NCI-H1694 (cell line): ENCODE measurements at places on chromosomes 3 and 15.

- no peak for DNase-seq
Observed at GRCh38 chr3:114519415-114519814, 225.6 kb downstream of the TIGIT start.

DNA sequence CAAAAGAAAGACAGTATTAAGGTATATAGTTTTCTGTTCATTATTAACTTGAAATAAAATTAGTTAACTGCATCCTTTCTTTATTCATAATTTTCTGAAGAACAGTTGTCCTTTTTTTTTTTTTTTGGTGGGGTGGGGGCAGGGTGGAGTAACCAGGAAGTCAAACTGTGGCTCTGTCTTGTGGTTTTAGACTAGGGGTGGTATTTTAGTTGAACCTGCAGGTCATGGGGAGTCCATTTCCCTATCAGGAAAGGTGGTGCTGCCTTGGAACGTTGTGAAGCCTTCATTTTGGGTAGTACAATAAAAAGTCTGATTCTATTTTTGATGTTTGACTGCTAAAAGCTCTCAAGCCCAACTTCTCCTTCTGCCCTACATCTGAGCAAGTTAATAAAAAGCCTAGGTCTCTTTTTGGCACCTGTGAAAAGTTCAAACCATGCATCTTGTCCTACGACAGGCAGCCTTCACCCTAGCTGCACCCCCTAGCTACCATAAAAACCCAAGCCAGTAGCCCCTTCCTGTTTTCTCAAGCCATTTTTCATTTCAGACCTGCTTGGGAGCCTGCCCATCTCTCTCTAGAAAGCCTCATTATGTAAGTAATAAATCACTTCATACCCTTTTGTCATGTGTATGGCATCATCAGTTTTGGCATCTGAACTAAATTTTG lies 31.2 kb upstream of the RIOX2 start:
- DNase-seq: no peak

DNA sequence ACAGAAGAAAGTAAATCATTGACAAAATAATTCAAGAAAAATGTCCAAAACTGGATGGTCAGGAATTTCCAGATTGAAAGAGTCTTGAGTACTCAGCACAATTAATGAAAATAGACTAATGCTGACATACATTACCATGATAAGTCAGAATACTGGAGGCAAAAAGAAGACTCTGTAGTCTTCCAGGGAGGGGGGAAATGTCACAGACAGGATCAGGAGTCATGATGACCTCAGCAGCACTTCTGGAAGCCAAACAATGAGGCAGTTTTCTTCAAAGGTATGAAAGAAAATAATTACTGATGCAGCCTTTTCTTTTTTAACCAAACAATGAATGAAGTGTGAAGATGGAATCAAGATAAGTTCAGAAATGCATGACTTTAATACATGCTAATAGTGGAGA lies 30.1 kb upstream of the SLC22A13 start:
- DNase-seq: no peak

DNA sequence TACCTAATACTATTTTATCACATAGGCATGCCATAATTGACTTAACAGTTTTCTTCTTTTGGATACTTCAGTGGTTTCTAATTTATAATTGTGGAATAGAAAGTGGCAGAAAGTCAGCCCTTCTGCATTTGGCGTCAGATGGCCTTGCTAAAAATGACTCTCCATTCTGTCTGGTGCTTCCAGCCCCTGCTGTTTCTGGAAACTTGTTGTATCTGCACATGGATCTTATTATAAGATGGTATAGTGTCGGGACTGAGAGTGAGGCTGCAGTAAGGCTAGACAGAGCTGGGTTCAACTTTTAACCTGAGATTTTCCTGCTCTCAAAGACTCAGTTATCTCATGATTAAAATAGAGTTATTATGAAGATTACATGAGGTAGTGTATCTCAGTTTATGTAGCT lies 74.8 kb upstream of the WDR72 start:
- no peak for DNase-seq

GRCh38 chr15:62994975-62995681 lies 47.4 kb upstream of the TPM1 start:
- DNase-seq: no peak

GRCh38 chr15:41006479-41006878 lies 53.2 kb downstream of the CHAC1 start:
- DNase-seq: no peak
